Activated naive CD4-positive, alpha-beta T cell treated with anti-CD3 and anti-CD28 coated beads, Interleukin-2, amount 10 ng/mL, durations not matched to agents 7 days and 5 days (primary cell): ENCODE measurements at places on chromosomes 16 and 17.
A peak's percentile ranks its signal among the peaks of the same experiment; 100 is the strongest.

DNA sequence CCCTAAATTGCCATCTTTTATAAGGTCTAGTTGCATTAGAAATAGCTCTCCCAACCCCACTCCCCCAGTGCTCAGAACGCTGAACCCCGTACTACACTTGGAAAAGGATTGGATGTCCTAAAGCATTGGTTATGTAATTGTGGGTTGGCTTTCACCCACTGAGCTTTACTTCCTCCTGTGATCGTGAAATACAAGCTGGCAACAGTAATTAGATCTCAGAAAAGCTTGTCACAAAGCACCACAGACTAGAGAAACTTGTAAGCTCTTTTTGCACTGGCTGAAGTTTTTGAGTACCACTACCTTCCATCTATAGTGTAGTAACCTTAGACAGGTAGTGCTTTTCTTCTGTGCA lies 54.4 kb downstream of the SIAH1 start:
- no peak for DNase-seq

GRCh38 chr17:55086635-55087058 lies 118.1 kb downstream of the STXBP4 start:
- no peak for DNase-seq

DNA sequence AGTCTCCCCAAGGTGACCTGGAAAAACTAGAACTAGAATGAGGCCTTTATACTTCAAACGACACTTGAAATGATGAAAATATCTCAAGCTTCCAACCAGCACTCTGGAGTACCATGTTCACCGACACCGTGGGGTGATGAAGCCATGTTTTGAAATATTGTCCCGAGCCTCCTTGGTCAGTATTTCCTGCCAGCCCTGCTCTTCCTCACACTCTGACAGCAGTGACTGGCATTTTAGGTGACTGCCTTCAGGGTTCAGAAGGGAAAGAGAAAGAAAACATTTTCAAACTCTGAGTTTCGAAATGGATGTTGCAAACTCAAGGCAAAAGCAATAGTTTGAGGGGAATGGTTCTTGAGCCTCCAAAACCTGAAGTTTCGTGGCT lies 39.3 kb upstream of the IRX6 start:
- no peak for DNase-seq

GRCh38 chr16:9061358-9061813 lies 30.1 kb upstream of the HAPSTR1 start:
- DNase-seq: no peak

GRCh38 chr16:68470461-68471150 lies 22.3 kb upstream of the SMPD3 start:
- peak; percentile 31 for DNase-seq

- peak; percentile 81 for DNase-seq
These were observed at the start of gene XAF1 for GRCh38 chr17:6755731-6756184. TSS of gene XAF1 (plus strand) at chr17:6756046. CDS start at chr17:6756079, 33 bp downstream.

- DNase-seq: no peak
These were observed 91.2 kb upstream of the TNRC6C start for GRCh38 chr17:77867308-77867781.

GRCh38 chr16:89452241-89452640 lies 38.1 kb downstream of the ANKRD11 start:
- DNase-seq: no peak

DNA sequence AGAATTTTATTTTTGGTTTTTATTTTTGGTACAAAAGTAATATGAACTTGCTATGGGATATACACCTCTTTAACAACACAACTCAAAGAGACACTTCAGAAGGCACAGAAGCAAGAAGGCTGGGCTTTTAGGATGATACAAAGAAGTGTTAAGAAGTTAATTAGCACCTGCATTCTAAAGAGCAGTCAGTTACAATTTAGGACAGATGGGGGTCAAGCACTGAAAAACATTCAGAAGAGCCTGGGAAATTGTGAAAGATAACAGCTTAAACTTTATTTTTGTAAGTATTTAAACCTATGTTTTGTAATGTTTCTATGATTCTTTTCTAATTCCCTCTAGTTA lies 163.5 kb downstream of the CDH8 start:
- DNase-seq: no peak

DNA sequence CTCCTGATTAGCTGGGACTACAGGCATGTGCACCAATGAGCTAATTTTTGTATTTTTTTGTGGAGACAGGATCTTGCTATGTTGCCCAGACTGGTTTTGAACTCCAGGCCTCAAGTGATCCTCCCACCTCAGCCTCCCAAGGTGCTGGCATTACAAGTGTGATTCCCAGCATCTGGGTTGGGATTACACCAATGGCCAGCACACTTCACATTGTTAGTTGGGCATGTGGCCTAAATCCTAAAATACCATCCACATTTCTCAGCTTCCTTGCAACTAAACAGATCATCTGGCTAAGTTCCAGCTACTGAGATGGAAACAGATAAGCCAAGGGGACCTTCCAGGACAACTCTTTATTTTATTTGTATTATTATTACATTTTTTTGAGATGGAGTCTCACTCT lies 9.9 kb downstream of the RABEP2 start:
- DNase-seq: no peak

- DNase-seq: no peak
These were observed 71.8 kb downstream of the SRCIN1 start for GRCh38 chr17:38533866-38534497.

- no peak for DNase-seq
These were observed 9.6 kb downstream of the UBTF start for GRCh38 chr17:44209786-44210341.

- DNase-seq: peak; percentile 36
These were observed 90.6 kb upstream of the CDH5 start for GRCh38 chr16:66275775-66276428.

- DNase-seq: no peak
These were observed 64.8 kb upstream of the ADAMTS18 start for GRCh38 chr16:77499373-77500285.

- no peak for DNase-seq
These were observed 209.4 kb upstream of the C16orf82 start for GRCh38 chr16:26857371-26857770.

DNA sequence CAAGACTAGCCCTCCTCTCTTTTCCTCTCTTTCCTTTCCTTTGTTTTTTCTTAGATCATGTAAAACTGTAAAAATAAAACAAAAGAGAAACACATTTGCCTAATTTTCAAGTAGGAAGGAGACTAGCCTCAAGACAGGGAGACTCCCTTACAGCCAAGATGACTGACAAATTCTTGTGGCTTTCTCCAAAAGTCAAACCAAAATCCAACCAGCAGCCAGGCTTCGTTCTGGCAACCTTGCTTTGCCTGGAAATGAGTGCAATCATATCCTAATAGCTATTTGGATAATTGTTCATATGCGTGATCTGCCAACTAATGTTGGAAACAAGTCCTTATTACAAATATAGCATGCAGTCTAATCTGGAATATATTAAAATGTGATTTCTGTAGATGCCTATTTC lies 868.9 kb upstream of the SOX9 start:
- no peak for DNase-seq

- DNase-seq: peak; percentile 52
These were observed 70.6 kb downstream of the CYB5B start for GRCh38 chr16:69494991-69495392.

GRCh38 chr16:86959091-86959651 lies 358.0 kb downstream of the C16orf95 start:
- no peak for DNase-seq

- DNase-seq: no peak
These were observed 47.2 kb upstream of the GSE1 start for GRCh38 chr16:85565801-85566526.

DNA sequence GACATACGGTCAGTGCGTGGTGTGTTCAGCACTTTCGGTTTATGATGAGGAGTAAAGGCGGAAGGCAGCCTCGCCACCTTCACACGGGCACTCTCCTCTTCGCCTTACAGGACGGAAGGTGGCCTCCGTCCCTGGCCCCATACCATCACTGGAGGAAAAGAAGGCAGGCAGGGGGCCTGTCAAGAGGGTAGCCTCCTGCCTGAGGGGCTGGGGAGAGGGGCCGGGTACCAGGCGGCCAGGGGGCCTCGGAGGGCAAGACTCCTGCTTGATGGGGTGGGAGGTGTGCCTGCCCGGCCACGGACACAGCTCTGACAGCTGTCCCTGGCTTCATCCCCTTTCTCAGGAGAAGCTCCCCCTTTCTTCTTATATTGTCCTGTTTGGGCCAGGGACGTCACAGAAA lies 15.6 kb upstream of the SLC38A8 start:
- no peak for DNase-seq

- DNase-seq: no peak
These were observed 19.1 kb downstream of the NOD2 start for GRCh38 chr16:50712560-50712898.

GRCh38 chr16:21260870-21261791 lies 17.0 kb downstream of the CRYM start:
- DNase-seq: no peak

DNA sequence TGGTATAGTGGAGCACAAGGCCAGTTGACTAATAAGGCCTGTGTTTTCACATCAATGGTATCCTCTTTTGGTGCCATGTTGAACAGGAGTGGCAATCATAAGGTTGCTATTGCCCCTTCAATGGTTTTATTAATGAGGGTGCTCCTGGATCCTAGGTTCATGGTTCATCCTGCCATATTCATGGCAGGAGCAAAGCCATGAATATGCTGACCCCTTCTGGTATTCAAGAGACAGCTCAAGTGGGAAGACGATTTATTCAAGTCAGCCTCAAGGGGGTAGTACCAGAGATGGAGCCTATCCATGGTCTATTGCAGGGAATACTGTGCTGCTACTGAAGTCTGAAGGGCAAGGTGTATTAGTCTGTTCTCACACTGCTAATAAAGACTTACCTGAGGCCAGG lies 2.6 kb downstream of the ABCA9 start:
- DNase-seq: no peak

GRCh38 chr16:79845033-79845733 lies 244.6 kb upstream of the MAF start:
- DNase-seq: no peak

DNA sequence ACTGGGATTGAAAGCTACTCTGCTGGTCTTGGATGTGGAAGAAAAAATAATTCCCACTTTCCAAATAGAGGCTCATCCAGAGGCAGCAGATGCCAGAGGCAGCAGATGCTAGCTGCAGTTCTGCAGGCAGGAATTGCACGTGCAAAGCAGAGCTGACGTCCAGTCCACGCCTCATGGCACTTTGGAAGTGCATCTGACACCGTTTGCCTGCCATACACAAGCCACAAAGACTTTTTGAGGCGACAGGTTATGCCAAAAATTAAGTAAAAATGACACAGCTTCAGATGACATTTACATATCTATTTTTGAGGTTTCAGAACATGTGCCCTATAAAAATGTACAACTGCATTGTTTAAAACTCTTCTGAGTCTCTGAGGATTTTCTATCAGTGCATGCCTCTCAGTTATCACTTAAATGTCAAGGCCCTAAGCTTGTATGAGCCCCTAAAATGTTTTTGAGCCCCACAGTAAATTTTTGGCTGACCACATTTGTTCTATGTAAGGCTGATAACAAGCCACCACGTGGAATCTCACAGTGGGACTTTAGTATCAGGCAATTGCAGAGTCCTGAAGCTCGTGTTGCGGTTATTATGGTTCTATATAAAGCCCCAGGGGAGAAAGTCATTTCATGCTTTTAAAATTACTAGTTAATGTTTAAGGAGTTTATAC lies 239.2 kb downstream of the PRKCA start:
- DNase-seq: no peak

- no peak for DNase-seq
These were observed 16.9 kb downstream of the GRIN2C start for GRCh38 chr17:74842599-74843351.

DNA sequence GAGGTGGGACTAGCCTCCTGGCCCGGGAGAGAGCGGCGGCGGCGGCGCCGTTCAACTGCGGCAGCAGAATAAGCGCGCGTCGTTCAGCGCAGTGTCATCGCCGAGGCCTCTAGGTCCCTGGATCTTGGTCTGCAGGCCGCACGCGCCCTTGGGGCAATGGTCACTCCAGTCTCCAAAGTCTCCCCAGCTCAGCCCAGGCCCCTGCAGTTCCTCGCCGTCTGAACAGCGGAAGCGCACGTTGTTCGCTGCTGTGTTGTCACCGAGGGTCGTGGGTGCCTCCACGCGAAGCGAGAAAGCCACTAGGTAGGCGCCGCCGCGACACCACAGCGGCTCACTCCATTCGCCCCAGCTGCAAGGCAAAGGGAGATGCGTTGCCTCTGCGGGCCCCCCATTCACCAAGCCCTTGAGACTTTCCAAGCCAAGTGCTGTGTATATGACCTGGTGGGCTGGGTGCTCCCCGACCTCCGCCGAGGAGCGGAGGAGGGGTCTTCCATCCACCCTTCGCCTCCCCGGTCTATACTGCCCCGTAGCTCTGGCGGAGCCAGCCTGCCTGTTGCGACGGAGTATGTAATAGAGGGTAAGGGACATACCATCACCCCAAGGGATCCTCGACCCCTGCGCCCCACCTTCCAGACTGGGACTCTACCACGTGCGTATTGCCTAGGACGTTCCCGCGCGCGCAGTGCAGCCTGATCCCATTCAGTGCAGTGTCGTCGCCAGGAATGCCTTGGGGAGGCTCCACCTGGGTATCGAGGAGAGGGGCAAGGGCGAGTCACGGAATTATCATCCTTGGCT lies 656 bp downstream of the VMO1 start:
- no peak for DNase-seq

DNA sequence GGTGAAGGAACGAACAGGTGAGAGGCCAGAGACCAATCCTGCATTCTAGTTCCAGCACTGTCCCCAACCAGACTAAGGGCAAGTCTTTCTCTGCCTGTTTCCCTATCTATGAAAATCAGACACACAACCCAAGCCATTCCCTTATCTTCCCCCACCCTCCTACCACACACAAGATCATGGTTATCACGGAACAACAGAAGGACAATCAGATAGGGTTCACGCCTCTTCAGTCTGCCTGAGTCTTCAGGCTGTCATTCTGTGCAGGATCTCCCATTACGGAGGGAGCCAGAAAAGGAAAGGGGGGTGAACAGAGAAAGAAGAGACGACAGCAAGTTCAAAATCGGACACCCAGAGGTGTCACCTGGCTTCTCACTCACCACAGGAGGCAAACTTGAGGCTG lies 11.1 kb downstream of the TLE7 start:
- DNase-seq: no peak

GRCh38 chr16:9446471-9447194 lies 355.2 kb downstream of the HAPSTR1 start:
- DNase-seq: no peak

DNA sequence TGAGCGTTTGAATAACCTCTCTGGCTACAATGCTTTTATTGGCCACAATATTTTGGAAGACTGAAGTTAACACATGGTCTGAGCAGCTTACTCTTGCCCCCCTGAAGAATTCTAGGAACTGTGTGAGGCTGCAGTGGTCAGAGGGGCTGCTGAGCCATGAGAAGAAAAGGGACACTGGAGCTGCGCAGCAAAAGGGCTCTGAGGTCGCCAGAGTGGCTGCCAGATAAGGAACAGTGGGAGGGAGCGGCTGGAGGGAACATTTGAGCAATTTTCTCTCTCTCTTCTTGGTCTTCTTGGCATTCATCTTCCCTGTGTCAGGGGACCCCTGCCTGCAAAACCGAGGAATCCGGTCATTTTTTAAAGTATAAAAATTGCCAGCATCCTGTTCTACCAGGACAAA lies 66.1 kb downstream of the CPPED1 start:
- DNase-seq: no peak
